ENCODE measurements at places on chromosomes 2 and 18.

GRCh38 chr2:224308272-224308911 is 93.5 kb downstream of the FAM124B start:
- no peak for DNase-seq

- DNase-seq: no peak
Observed at GRCh38 chr18:41353777-41354528, 601.1 kb upstream of the PIK3C3 start.

- no peak for DNase-seq
Observed at GRCh38 chr2:192655916-192656315, 461.2 kb upstream of the TMEFF2 start.

GRCh38 chr2:2704428-2705090 is 373.5 kb upstream of the MYT1L start:
- no peak for DNase-seq
